NCI-H2081 (cell line): ENCODE measurements at places on chromosomes 7 and 10.
A peak's percentile ranks its signal among the peaks of the same experiment; 100 is the strongest.

DNA sequence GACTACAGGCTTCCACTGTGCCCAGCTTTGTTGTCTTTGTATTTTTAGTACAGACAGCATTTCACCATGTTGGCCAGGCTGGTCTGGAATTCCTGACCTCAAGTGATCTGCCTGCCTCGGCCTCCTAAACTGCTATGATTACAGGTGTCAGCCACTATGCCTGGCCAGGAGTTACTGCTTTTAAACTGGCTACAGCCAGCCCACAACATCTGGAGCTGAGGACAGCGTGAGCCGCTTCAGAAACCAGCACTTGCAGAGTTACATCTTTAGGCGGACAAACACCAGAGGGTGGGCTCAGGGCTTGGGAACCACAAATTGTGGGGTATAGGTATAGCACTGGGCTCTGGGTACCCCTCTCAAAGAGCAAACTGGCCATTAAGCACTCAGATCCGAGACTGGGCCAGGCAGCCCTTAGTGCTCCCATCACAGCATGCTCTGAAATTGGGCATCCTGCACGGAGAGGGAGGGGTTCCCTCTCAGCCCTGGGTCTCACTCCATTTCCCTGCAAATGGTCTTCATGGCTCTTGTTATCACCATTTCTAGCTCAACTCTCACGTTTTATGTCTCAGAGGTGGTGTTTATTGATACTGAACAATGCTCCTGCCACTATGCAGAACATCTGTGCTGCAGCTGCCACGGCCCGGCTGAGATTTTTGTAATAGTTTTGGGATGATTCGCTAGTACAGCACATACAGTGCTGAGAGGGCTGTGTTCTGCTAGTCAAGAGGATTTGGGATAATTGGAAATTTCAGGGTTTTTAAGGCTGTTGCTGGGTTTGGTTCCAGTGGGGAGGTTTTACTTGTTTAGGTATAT, 146.4 kb upstream of the LYZL2 start:
- DNase-seq = no peak

GRCh38 chr10:49109669-49110340, 5.5 kb downstream of the VSTM4 start:
- DNase-seq = no peak

GRCh38 chr7:1111156-1111555, 23.2 kb downstream of the GPER1 start:
- DNase-seq = no peak

DNA sequence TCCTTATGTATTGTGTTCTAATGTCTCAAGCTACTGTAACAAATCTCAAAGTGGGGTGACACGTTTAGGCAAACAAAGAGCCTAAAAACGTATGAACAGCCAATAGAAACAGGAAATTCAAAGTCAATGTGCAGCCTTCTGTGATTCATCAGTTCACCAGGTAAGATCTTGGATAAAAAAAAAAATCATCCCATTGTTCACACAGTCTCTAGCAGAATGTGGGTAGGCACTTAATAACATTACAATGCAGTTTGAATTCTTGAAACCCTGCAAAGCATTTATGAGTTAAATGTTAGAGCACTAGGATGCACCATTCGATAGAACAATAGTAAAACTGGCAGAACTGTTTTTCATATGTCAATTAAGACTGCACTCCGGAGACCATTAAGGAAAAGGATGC, 88.2 kb upstream of the HDAC9 start:
- DNase-seq = no peak

- DNase-seq = no peak
Observed at GRCh38 chr10:43610636-43611035, 4.4 kb downstream of the ZNF485 start.

- no peak for DNase-seq
Observed at GRCh38 chr7:67781841-67782240, 785.2 kb downstream of the TYW1 start.

- DNase-seq = no peak
Observed at GRCh38 chr10:114118514-114118913, 55.5 kb downstream of the CCDC186 start.

DNA sequence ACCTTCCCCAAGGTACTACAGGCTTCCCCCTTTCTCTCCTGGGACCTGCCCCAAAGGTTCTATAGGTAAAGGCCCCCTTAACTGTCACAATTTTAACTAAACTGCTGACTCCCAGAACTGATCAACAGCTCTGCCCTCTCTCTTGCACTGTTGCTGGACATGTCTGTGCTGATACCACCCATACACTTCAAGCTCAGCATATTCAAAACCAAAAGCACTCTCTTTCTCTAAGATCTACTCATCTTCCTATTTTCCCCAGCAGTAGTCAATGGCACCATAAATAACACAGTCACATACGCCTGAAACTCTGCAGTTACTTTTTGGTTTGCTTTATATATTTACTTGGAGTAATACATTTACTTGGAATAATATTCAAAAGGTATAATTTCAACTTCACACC, 12.3 kb downstream of the OSBPL3 start:
- DNase-seq = no peak

- DNase-seq = no peak
Observed at GRCh38 chr7:66768865-66769832, 28.6 kb downstream of the RABGEF1 start.

DNA sequence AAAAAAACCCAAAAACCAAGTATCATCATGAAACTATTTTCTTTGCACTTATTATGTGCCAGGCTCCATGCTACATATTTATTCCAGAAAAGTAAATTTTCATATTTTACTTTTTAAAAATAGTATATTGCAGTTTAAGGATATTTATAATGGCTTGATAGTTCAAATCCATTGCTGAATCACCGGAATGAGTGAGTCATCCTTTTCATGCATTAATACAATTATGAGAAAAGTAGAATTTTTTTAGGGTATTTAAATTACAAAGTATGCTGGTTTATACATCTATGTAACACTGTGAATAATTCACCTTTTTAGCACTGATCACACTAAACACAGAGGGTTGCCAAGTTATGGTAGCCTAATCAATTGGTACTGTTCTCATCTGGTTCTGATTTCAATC, 54.3 kb downstream of the SLC16A9 start:
- no peak for DNase-seq

- no peak for DNase-seq
Observed at GRCh38 chr10:112376396-112376790, 2.5 kb downstream of the ACSL5 start.

DNA sequence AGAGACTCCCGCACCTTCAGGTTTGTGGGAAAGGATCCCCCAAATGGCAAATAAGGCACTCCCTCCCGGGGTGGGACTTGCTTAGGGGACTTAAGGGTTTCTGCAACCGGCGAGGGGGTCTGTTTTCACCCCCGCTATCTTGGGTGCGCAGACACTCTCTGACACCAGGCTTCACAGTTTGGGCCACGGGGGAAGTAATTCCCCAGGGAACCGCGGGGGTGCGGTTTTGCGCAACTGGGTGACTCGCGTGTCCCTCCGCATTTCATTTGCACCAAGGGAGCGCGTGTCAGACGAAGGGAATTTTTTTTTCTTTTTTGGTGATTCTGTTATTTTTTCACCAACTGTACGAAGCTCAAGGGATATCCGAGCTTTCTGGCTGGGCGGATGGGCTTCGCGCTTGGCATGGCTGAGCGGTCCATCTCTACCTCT, 1.7 kb downstream of the GRM8 start:
- DNase-seq = no peak

DNA sequence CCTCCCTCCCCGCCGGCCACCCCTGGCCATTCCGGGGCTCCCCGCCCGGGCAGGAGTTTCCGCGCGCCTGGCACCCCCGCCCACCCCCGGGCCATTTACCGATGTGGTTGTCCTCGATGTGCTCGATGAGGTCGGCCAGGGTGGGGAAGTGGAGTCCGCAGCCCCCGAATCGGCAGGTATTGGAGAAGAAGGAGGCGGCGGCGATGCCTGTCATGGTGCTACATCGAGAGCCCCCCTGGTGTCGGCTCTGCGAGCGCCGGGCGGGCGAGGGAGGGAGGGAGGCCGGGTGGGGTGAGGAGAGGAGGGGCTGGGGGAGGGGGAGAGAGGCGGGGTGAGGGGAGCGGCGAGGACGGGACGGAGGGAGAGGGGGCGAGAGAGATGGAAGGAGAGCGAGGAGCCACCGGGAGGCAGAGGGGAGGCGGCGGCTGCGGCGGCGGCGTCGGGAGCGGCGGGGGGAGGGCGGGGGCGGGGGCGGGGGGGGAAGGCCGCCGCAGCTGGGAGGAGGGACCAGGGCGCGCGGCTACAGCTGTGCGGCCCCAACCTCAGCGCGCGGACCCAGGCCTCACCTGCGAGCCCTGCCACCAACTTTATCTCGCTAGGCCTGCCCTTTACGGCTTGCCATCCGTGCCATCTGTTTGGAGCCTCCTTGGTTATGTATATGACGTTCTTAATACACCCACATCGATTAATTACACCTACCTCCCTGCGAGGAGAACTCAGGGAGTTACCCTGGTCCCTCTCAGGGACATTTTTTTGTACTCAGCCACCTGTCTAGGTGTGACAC, at the start of gene JAZF1:
JAZF1 (minus strand) TSS at position 432 of the 784 bp plus-strand sequence.
- peak; percentile 75 for DNase-seq

DNA sequence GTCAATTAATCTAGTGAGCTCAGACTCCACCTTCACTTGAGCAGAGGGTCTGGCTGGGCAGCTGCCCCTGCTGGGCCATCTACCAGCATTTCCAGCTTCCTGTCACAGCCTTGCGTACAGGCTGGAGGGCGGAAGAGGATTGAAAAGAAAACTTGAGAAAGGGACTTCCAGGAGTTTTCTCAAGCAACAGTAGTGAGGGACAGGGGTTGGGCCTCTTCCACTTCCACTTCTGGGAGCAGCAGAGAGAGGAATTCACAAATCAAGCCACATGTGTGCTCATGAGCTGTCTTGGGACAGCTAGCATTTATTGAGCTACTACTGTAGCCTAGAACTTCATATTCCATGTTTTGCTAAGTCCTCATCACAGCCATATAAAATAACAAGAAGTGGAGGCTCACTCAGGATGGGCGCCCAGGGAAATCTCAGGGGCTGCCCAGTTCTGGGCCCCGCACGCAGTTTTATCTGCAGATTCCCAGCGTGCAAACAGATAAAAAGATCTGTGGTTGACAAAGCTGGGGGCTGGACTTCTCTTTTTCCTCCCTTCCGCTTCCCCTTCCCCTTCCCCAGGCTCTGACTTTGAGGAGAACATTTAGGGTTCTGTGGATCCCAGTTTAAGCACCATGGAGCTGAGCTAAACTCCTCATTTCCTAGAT, 135.8 kb downstream of the RGS10 start:
- DNase-seq = no peak

GRCh38 chr10:30062090-30062489, 2.7 kb upstream of the JCAD start:
- no peak for DNase-seq

DNA sequence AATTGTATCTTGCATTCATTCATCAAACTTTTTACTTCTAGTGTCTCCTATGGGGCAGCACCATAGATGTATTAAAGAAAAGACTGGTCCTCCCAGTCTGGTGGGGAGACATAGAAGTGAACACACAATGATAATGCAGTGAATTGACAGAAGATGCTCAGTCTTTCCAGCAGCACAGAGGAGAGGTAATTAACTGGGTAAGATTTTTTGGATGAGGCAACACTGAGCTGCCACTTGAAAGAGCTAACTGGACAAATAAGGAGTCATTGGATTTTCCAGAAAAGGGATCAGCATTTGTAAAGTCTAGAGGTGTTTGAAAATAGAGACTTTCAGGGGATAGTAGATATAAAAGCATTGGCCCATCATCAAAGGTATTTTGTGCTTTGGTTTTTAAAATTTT, 7.2 kb upstream of the ITPRIP start:
- no peak for DNase-seq

GRCh38 chr7:88132725-88133124, 87.1 kb downstream of the SRI start:
- no peak for DNase-seq

DNA sequence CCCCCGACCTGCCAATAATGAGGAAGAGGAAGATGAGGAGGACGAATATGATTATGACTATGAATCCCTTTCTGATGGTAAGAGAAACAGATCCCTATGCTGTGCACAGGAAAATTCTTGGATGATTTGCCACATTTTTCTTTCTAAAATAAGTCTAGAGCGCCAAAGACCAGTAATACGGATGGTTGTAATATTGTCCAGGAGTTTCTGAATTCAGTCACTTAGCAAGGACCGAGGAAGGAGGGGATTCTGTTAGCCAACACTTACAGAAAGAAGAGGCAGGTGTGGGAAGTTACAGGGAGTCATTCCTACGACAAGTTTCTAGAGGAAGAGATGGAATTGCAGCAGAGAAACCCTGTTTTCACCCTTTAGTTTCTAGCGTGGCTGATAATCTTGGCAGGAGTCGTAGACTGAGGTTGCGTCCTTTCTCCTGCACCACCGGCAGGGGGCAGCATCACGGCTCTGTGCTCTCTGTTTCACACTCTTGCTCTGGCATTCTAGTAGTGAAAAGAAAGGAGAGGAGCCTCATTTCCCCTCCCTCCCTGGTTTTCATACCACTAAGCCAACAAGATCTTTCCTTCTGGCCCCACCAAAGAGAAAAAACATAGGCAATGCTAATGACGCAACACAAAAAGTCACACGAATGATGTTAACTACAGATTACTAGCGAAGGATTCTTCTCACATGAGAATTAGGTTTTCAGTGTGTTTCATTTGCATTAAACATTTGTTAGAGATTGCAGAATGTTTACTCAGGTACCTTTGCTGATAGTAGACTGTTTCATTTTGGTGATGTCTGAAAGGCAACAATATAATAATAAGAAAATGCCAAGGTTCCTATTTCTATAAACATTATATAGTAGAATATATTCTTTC, 82.7 kb downstream of the NOC3L start:
- peak; percentile 15 for DNase-seq

DNA sequence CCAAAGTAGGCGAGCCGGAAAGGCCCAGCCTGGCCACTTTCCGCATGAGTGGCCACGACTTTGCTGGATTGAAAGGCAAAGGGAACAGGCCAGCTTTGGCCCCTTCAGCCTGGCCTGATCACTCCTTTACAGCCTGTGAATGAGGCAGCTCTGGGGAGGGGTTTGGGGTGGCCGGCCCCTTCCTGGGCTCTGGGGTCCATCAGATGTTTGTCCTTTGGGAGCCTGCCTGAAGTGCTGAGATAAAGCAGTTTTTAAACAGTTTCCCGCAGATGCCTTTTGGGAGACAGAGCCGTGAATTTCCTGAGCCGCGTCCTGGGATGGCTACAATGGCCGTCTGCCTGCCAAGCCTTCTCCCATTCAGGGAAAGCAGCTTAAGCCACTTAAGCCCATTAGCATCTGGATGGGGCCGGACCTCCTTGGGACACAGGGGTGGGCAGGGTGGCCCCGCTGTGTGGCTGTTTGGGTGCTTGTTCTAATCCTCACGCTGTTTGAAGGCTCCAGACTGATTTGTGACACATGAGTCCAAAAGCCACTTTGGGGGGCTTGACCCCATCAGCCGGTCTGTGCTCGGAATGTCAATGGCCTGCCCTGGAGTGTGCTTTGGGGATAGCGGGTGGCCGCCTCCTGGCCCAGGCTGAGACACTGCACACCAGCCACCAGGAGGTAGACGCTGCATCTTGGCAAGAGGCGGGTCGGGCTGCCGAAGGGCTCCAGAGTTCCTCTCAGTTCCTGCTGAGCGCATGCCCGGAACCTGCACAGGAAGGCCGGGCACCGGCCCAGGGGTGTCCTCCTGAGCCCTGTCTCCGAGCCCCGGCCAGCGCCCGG, 38.9 kb downstream of the NKX6-2 start:
- DNase-seq = no peak

GRCh38 chr10:35356725-35357092, 20.4 kb downstream of the CCNY start:
- no peak for DNase-seq
